ENCODE measurements at places on chromosomes 11 and 22.

- no peak overlapping the region for H3K4me3 ChIP-seq
- peak; percentile 22 for DNase-seq
- peaks cover 13% of the 10 kb centered on the region for H3K36me3 ChIP-seq
- H3K27me3 ChIP-seq = no peaks in the 10 kb centered on the region
- no peaks in the 10 kb centered on the region for H3K4me1 ChIP-seq
- no peak overlapping the region for H3K27ac ChIP-seq
Observed at GRCh38 chr11:86021377-86021776, 47.5 kb downstream of the PICALM start.

- DNase-seq = no peak
- no peaks in the 10 kb centered on the region for H3K27me3 ChIP-seq
- H3K36me3 ChIP-seq = peaks cover 56% of the 10 kb centered on the region
Observed at GRCh38 chr11:61962213-61963015, 5.0 kb downstream of the FTH1 start.

DNA sequence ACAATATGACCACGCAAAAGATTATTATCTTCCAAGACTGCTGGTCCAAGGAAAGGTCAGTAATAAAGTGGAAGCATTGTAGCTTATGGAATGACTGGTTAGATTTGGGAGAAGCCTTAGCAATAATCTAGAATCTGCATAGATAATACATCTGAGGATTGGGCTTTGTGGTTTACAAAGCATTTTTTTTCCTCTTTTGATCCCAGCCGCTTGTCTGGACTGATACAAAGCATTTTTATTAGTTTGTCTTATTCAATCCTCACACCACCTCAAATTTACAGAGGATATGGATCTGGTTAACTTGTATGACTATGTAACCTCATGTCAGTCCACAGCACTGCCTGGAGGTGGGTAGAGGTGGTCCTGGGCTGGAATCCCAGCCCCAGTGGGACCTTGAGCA is 990 bp upstream of the THRSP start:
- H3K27me3 ChIP-seq = no peaks in the 10 kb centered on the region
- peaks cover 5% of the 10 kb centered on the region for H3K36me3 ChIP-seq
- peaks cover 34% of the 10 kb centered on the region for H3K4me1 ChIP-seq
- no peak overlapping the region for H3K4me3 ChIP-seq
- H3K27ac ChIP-seq = no peak overlapping the region
- DNase-seq = no peak

DNA sequence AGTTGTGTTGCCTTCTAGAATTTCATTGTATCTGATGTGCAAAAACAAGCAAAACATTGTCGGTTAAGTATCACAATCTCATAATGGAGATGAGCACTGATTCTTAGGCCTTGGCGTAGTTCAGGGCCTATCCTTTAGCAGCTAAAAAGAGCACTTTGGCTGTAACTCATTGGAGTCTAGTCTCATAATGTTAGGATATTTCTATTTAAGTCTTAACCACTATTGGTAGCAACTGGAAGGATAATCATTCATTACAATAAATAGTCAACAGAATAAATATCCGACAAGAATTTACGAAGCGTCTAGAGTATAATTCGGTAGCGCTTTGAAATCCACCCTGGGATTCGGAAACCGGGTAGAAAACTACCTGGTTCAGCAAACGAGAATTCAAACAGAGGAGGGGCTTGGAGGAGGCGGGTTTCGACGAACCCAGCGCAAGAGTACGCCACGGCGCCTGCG is 461 bp upstream of the EED start:
- H3K36me3 ChIP-seq = no peaks in the 10 kb centered on the region
- no peaks in the 10 kb centered on the region for H3K27me3 ChIP-seq
- H3K27ac ChIP-seq = peak overlapping the region; percentile 100
- peak overlapping the region; percentile 95 for H3K4me3 ChIP-seq
- H3K4me1 ChIP-seq = peaks cover 2% of the 10 kb centered on the region
